A549 treated with RU486 at 1 μM for 4 hours (cell line): ENCODE measurements at places on chromosomes 16 and 17. TPM values are rescaled to one million over a fixed set of nuclear protein-coding genes. Genes with fewer than 3 reads are reported as not detected.

The LLGL2 gene
- total RNA-seq: 13.4 to 28.9 TPM (median 25.5 TPM) in 5 replicates

The NTN1 gene
- 0.33 to 0.53 TPM (median 0.42 TPM) in 5 replicates for total RNA-seq

The APOH gene
- 3.6 to 6.2 TPM (median 4.9 TPM) in 5 replicates for total RNA-seq

The SF3B3 gene
- total RNA-seq: 138 to 213 TPM (median 197 TPM) in 5 replicates

The IGFALS gene
- total RNA-seq: 0.05 TPM in 1 of 5 replicates, not detected in the others

The PRR35 gene
- total RNA-seq: 0.06 to 0.18 TPM (median 0.13 TPM) in 5 replicates

The KRTAP4-3 gene
- total RNA-seq: not detected in 5 replicates

The BRICD5 gene
- total RNA-seq: 2.9 to 6.6 TPM (median 4.6 TPM) in 5 replicates

The TBC1D28 gene
- not detected in 5 replicates for total RNA-seq

The WDR45B gene
- 90.6 to 100 TPM (median 95.7 TPM) in 5 replicates for total RNA-seq

The ZNF205 gene
- total RNA-seq: 9.2 to 14.3 TPM (median 13.2 TPM) in 5 replicates
